Stimulated activated CD8-positive, alpha-beta memory T cell treated with anti-CD3 and anti-CD28 coated beads, Interleukin-12 subunit alpha, Interleukin-12 subunit beta, amount 100 ng/mL, for 4 hours (primary cell): ENCODE measurements at places on chromosomes 2 and 18.

DNA sequence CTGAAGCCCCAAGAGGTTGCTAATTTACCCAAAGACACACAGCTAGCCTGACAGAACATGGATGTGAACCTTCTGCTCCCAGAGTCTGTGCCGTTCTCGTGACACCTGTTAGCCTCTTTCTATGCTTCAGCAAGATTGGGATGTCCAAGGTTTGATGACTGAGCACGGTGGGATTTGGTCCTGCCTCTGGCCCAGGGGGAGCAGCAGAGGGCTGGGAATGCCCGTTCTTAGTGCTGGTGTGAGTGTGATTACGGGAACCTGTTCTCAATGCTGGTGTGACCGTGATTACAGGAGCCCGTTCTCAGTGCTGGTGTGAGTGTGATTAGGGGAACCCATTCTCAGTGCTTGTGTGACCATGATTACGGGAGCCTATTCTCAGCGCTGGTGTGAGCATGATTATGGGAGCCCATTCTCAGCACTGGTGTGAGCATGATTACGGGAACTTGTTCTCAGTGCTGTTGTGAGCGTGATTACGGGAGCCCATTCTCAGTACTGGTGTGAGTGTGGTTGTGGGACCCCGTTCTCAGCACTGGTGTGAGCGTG, 67.3 kb upstream of the SNTG2 start:
- no peak for DNase-seq

DNA sequence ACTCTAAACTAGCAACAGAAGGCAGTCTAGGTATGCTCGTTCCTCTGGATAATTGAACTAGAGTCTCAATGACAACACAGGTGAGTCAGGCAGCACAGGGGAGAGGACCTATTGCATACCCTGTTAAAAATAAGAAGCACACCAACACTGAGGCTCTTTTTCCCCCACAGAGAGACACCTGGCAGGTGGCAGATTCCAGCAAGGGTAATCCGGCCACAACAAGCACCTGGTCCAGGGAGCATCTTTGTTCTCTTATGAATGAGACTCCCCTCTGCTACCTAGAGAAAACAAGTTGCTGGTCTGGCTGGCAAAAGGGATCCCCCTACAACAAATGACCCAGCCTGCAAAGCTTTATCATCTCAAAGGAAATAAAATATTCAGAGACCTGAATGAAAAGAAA, 508.9 kb upstream of the POU3F3 start:
- no peak for DNase-seq

- no peak for DNase-seq
Measured at GRCh38 chr18:77146249-77147080, 13.9 kb upstream of the MBP start.

GRCh38 chr18:37391156-37391555, 174.4 kb downstream of the CELF4 start:
- DNase-seq: no peak

DNA sequence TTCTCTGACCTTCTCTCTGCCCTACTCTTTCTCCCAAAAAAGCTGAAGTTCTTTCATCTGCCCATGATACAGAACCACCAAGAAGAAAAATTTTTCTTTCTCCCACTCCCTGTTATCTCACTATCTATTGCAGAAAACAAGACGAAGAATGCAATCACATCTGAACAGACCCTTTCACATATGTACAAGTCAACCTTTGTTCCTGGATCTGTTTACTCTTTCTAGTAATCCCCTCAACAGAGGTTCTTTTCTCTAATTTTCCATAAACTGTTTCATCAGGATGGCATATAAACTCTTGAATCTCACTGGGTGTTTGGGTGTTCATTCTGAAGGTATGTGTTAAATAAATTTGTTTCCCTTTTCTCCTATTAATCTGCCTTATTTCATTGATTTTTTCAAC, 1262.7 kb upstream of the NRXN1 start:
- DNase-seq: no peak

DNA sequence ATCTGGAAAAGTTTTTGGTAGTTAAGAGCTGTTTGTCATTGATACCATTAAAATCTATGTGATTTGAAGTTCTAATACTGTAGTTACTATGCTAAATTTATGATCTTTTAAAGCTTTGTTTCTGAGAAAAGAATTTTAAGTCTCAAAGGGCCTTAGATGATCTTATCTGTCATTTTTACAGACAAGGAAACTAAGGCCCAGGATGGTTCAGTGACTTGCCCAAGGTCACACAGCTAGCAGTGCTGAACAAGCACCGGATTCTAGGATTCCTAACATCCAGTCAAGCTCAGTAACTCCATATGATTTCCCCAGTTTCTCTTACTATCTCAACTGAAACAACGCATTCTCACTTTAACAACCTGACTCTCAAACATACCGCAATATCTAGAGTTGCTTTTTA, 37.7 kb downstream of the PELI1 start:
- DNase-seq: no peak

DNA sequence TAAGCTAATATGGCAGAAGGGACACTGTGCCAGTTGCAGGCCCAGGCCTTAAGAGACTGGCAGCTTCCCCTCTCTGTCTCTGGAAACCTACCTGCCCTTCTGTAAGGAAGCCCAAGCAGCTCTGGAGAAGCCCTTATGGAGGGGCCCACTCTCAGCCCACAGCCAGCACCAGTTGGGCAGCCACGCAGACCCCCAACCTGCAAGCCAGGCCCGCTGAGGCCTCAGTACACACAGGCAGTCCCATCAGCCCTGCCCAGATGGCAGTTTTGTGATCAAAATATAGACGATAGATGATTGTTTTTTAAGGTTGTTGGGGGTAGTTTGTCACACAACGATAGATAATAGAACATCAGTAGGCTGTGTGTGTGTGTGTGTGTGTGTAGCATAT, 36.8 kb upstream of the ALPP start:
- DNase-seq: no peak

DNA sequence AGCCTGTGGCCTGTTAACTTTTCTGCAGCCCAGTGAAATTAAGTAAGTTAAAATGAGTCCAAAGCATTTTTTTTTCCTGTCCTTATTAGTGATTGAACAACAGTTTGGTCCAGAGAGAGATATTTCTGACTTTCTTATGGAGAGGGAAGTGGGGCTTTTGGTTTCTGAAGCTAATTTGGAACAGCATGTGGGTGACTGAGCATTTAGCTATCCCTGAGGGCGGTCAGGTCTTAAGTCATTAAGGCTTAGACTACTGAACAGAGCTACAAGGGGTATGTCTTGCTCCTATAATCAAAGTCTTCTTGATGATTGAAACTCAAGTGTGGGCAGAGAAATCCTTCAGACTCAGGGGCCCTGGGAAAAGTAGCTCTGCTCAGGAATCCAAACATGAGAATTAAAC, 14.0 kb downstream of the ARHGAP25 start:
- no peak for DNase-seq

GRCh38 chr2:129915303-129915840, 64.1 kb upstream of the RAB6C start:
- no peak for DNase-seq

GRCh38 chr2:111537078-111537655, 346.8 kb downstream of the ANAPC1 start:
- no peak for DNase-seq

- no peak for DNase-seq
Measured at GRCh38 chr2:62443886-62444285, 62.1 kb downstream of the TMEM17 start.

DNA sequence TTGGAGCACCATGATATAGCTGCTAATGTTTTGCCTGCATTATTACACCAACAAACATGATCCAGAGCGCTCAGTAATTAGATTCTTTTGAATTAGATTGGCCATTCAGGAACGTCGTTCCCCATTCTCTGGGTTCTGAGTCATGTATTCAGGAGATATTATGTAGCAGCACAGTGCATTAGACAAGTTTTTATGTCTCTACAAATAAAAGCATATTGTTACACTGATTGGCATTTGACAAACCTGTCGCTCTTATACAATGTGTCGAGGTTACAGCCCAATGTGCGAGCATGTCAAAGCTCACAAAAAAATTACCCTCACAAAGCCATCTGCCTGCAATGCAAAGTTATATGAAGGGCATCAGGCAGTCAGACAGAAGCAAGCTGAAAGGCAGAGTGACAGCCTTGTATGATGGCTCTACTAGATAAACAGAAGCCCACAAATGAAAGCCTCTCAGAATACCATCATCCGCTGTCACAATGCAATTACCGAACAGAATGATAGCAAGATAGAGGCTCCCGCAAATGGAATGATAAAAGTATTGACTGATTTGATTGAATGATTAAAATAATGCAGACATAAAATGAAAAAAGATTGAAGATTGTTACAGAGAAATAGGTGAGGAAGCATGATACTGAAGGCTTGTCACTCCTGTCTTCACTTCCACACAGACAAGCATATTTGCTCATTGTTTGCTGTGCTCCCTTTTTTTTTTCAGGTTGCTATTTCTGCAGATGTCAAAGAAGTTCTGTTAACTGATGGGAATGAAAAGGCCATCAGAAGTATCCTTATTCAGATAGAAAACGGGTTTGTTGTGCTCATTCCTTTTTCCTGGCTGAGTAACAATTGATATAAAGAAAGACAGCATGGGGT, 234.6 kb upstream of the SIX3 start:
- no peak for DNase-seq

DNA sequence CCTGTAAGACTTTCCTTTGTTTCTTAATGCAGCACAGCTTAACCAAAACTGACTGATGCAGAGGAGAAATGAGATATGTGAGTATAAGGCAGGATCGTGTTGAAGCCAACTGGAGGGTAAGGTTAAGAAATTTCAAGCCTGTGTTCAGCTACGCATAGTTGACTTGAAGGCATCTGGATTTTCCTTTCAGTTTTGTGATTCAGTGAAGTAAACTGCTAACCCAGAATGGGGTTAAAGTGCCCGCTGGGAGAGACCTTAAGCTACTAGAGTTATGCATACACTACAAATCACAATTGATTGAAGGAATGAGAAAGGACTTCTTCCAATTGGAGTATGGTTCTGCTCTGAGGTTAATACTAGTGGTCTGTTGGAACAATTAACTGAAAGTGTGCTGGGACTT, 22.6 kb downstream of the THSD7B start:
- no peak for DNase-seq

GRCh38 chr2:174618179-174618578, 20.6 kb upstream of the WIPF1 start:
- DNase-seq: no peak

GRCh38 chr18:9796935-9797549, 88.7 kb upstream of the TXNDC2 start:
- DNase-seq: no peak

DNA sequence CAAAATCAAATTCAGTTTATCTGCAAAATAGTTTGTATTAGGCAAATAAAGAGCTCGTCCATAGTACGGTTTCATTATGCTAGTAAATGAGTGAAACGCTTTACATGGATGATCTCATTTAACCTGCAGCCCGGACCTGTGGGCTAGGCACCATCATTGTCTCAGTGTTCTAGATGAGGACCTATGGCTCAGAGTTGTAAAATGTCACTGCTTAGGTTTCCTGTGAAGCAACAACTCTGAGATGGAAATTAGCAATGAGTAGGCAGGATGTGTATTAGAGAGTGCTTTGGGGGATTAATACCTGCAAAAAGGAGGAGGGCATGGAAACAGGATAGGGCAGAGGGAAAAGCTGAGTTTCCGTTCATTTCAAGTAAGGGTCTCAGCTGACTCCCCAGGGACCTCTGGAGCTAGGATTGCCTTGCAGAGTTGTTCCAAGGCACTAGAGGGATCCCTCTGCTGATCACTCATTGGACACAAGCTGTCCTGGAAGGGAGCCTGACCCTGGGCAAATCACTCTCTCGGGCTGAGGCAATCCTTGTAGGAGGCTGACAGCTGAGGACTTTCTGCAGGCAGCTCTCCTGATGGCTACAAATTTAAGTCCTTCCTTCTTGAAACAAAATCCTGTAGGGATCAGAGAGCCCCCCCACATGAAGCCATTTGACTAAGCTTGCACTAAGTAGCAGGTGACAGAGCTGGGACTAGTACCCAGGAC, 58.8 kb upstream of the SIX2 start:
- no peak for DNase-seq

DNA sequence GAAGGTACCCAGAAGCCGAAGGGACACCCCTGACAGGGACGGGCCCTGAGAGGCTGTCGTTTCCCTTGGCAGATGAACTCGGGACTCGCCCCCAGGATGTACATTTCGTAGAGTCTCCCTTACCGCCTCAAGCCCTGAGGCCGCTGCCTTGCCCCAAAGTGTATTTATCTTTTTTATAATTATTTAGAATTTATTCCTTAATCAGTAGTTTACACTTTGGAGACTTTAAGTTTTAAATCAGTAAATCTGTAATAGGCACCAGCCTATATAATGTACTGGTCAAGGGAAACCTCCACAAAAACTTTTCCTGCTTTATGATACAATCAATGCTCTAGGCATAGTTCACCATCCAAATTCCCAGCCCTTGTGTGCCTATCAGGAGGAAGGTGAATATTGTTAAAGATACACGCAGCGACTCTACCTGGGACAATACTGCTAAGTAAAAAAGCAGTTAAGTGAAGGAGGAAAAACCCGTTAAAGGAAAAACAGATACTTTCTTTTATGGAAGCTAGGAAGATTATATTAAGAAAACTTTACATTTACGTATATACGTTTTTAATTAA, 848 bp downstream of the VRK2 start:
- no peak for DNase-seq

- DNase-seq: no peak
Measured at GRCh38 chr18:62312851-62313250, 12.3 kb upstream of the TNFRSF11A start.

DNA sequence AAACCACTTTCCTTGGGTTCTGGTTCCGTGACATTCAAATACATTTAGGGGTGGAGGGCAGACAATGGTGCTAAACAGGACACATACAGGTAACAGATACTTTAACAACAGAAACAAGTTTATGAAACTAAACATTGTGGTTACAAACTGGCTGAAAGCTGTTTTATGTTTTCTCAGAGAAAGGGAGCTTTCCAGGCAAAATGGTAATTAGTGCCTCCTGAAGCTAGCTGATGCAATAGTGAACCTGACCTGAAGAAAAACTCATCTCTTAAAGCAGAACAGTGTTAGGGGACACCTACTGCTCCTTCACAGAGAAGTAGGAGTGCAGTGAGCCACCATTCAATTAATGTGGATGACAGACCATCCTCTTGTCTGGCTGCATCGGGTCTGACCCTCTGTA, 138.9 kb downstream of the CCDC148 start:
- DNase-seq: no peak

GRCh38 chr2:231568785-231569435, 23.8 kb upstream of the TEX44 start:
- no peak for DNase-seq

GRCh38 chr2:66661253-66662173, 226.6 kb downstream of the MEIS1 start:
- no peak for DNase-seq

DNA sequence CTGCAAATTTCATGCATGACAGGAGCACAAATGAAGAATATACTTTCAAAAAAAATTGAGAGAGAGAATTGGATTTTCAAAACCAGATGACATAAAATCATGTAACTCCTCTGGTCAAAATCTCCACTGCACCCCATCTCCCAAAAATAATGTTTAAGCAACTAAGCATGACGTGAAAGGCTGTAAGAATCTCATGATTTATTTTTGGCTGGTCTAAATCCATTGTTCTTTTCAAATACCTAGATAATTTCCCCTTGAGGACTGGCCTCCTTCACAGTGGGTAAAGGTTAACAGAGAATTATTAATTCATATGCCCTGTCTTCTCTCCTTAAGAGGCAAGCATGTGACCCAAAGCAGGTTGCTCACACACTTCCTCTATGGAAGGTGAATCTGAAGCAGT, 101.5 kb upstream of the CCDC195 start:
- no peak for DNase-seq

- no peak for DNase-seq
Measured at GRCh38 chr18:9716780-9717563, 8.9 kb downstream of the RAB31 start.
